ENCODE measurements at places on chromosomes 11 and 22.

DNA sequence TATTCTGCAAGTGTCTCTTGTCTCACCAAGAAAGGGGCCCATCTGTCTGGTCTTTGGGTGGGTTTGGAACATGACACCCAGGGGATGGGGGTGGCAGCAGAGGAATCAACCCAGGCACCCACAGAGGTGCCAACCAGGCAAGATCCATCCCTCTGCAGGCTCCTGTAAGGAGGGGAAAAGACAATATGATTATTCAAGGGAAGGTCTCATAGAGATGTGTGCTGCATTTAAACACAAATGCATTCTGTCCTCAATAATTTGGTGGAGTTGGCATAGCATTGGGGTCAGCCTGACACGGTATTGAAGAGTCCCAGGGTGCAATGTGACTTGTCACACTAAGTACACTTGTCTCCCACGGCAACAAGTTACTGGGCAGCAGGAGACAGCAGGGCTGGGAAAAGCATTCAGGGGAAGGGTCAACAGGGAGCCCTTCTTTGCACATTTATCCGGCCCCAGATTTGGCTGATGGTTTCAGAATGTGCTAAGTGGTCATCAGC is 33.1 kb upstream of the SPON1 start:
- peak; percentile 74 for DNase-seq

GRCh38 chr22:31340360-31340759 is 5.8 kb downstream of the PATZ1 start:
- no peak for DNase-seq

GRCh38 chr11:124759266-124760204 is 2.6 kb downstream of the ESAM start:
- no peak for DNase-seq

GRCh38 chr22:27679693-27680488 is 121.7 kb downstream of the MN1 start:
- DNase-seq, result no peak

DNA sequence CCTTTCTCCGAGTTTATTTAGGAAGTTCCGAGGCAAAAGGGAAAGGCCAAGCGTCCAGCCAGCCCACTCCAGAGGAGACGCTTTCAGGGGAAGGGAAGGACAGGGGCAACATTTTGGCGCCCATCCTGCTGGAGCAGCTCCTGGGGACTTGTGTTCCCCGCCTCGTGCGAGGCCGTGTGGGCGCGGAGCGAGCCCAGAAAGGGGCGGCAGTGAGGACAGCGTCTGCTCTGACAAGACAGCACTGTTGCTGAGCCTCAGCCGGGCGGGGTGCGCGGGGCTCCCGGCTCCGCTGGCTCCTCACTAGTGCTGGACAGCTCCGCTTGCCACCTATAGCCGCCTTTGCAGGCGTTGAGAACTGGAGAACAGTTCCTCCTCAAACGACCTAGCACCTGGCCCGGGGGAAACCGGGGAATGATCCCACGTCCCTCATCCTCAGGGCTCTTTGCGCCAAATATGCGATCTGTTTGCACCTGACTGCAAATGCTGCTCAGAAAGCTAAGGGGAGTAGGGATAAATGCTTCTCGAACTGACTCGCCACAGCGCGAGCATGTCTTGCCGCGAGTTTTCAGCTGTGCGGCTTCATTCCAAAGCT is 722 bp upstream of the GUCY1A2 start:
- no peak for DNase-seq

DNA sequence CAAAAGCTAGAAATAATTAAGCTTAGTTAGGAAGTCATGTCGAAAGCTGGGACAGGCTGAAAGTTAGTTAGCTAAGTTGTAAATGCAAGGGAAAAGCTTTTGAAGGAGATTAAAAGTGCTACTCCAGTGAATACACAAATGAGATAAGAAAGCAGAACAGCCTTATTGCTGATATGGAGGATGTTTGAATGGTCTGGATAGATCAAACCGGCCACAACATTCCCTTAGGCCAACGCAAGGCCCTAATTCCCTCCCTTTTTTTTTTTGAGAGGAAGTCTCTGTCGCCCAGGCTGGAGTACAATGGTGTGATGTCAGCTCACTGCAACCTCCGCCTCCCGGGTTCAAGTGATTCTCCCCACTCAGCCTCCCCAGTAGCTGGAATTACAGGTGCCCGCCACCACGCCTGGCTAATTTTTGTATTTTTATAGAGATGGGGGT is 23.3 kb upstream of the WEE1 start:
- no peak for DNase-seq

DNA sequence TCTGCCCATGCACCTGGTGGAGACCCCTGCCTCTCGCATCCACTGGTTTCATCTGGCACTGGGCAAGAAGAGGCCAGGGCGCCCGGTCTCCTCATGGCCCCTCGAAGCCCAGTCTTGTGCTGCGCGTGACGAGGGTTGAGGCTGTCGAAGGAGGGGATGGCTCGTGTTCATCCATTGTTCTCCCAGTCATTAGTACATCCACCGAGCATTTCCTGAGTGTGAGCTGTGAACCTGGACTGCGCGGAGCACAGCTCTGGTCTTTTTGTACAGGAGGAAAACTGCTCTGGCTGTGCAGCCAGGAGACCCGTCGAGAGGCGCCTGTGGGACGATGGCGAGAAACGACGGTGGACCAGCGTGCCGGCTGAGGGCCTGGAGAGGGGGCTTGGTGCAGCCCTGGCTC is 6.8 kb downstream of the CACNA1I start:
- DNase-seq, result no peak

DNA sequence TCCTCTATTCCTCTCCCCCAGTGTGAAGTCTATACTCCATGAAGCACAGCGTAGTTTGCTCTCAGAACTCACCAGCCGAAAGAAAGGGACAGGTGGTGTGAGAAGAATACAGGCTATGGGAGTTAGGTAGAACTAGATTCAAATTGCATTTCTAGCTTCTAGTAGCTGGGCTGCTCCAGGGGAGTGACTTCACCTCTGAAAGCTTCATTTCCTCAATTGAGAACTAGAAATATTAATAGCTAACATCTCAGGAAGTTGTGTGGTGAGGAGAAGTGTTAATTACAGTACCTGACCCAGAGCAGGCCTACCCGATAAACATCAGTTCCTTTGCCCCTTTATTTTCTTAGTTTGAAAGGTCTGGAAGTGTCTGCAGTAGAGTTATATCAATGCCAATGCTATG is 484.7 kb upstream of the TENM4 start:
- DNase-seq, result no peak

- no peak for DNase-seq
These were observed 781 bp downstream of the ANO9 start for GRCh38 chr11:441043-441417.

DNA sequence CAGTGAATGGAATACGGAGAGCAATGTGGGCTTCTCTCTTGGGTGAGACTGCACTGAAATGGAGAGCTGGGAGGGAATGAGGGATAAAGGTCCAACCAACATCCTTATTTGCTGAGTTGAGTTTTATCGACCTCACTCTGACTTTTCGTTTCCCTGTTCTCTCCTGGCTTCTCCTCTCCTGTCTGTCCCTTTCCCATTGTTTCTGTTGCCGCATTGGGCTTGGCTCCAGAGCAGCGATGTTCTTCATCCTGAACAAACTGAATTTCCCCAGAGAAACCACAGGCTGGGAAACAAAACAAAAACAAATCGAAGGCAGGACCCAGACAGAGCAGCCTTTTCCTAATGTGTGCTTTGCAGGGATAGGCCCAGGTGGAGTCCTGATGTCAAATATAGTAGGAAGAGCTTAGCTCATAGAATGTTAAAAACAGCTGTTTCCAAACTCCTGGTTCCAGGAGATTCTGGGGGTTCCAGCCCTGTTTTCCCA is 30.0 kb downstream of the MOV10L1 start:
- no peak for DNase-seq

DNA sequence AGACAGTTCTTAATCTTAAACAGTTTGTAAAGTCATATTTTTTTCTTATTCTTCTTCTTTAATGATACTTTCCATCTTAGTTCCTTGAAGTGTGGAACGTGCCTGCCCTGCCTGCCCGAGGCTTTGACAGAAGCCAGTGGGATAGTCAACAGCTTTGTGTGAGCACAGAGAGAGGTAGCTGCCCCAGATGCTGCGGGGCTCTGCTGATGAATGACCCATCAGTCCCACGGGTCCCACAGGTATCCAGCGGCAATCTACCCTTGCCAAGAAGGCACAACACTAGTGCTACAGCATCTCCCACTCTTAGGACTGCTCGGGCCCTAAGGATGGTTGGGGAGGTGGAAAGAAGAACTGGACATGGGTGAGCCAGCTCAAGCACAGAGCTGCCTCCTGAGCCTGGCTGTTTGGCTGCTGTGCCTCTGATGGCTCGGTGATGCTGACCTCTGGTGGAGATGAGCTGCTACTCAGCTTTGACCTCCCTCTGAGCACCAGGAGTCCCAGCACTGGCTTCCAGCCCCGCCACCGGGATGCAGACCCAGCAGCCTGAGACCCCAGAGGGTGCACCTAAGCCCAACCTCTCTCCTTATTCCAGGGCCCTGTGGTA is 11.8 kb upstream of the APLNR start:
- peak; percentile 29 for DNase-seq

GRCh38 chr11:61155312-61155711 is 5.9 kb downstream of the VPS37C start:
- no peak for DNase-seq

- no peak for DNase-seq
These were observed 17.0 kb downstream of the PIM3 start for GRCh38 chr22:49977578-49977977.

- DNase-seq, result no peak
These were observed 111.7 kb downstream of the SPATA19 start for GRCh38 chr11:133733631-133734030.

GRCh38 chr11:2952290-2952689 is 23.1 kb upstream of the PHLDA2 start:
- no peak for DNase-seq

GRCh38 chr11:104005234-104005855 is 31.1 kb upstream of the DDI1 start:
- no peak for DNase-seq

DNA sequence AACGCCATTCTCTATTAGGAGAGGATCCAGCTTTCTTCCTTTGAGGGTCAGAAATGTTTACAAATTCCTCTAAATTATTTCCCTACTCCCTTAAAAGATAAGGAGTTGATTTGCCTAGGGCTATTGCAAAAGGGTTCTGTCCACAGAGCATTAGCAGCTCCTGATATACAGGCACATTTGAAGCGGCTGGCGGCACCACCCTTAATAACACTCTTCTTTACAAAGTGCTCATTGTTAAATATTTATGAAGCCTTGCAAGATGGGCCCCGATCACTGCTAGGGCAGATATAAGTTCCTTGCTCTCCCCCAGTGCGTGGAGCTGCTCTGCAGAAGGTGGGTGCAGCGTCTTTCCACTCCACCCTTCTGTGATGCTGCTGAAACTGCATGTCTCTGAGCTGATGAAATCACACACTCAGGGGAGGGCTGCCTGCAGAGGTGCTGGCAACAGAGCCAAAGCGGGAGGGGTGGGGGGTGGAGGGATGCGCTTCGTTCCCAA is 116.7 kb upstream of the NTM start:
- peak; percentile 84 for DNase-seq

DNA sequence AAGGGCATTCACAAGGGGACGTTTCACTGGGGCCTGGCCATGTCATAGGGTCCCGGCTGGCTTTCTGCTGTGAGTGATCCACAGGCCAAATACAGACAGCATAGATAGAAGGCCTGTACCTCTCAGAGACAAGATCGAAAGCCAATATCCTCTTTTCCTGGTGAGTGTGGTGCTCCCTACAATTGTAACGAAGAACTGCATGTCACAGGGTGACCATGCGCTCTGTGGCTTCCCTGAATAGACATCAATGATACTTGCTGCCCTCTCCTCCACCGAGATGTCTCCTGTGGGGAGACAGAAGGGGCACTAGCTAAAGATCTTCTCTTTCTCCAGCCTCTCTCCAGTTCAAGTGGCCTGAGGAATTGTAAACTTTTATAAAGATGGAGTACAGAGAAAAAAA is 226.1 kb upstream of the POU2AF2 start:
- DNase-seq, result no peak

- no peak for DNase-seq
These were observed 24.5 kb upstream of the SERPIND1 start for GRCh38 chr22:20749453-20749852.

Data from putamen (tissue), 1 donor.